Astrocyte of the spinal cord (primary cell): ENCODE measurements at places on chromosomes 5 and 9.

DNA sequence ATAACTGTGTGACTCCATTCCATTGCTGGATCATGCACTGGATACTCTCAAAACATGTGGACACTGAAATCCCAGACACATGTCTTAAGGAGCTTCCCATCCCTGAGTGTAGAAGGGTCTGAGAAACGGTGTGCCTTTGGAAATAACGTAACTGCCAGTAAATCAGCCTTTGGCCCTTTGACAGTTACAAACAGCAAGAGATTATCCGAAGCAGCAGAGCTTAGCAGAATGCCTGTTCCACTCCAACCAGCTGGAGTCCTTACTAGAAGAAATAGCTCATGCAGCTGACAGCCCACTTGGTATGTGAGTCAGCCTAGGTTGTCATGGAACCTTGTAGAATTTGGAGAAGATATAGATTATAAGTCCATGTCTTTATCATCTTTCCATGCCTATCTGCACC is 7.0 kb downstream of the TMEM252 start:
- no peak for DNase-seq

GRCh38 chr5:59593439-59594007 is 300.0 kb downstream of the PDE4D start:
- peak; percentile 27 for DNase-seq

- no peak for DNase-seq
These were observed 48.9 kb upstream of the CLPTM1L start for GRCh38 chr5:1393571-1394501.

- DNase-seq = no peak
These were observed 23.3 kb downstream of the CLTA start for GRCh38 chr9:36213989-36214388.

GRCh38 chr5:169531631-169532030 is 51.9 kb upstream of the SPDL1 start:
- no peak for DNase-seq

DNA sequence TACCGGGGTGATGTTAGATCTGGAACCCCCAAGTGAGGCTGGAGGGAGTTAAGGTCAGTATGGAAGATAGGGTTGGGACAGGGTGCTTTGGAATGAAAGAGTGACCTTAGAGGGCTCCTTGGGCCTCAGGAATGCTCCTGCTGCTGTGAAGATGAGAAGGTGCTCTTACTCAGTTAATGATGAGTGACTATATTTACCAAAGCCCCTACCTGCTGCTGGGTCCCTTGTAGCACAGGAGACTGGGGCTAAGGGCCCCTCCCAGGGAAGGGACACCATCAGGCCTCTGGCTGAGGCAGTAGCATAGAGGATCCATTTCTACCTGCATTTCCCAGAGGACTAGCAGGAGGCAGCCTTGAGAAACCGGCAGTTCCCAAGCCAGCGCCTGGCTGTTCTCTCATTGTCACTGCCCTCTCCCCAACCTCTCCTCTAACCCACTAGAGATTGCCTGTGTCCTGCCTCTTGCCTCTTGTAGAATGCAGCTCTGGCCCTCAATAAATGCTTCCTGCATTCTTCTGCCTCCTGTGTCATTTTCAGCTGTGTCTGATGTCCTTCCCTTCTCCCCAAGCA is 2.3 kb upstream of the MYOZ3 start:
- no peak for DNase-seq

DNA sequence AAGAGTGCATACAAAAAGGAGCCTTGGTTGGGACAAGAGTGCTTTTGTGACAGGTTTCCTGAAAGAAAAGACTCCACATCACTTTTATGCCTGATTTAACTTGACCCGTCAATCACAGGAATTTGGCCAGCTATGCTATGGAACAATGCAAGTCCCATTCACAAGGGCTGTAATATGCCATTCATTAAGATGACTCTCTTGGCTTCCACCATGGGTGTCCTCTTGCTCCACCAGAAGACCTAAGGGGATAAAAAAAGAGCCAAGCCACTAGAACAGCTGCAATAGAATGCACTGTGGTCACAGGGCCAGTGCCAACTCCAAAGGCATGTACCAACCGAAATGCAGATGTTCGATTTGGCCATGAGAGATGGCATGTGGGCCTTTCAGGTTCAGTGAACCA is 480.1 kb upstream of the MPDZ start:
- DNase-seq = no peak

- DNase-seq = no peak
These were observed 20.0 kb downstream of the STOM start for GRCh38 chr9:121350036-121350435.

DNA sequence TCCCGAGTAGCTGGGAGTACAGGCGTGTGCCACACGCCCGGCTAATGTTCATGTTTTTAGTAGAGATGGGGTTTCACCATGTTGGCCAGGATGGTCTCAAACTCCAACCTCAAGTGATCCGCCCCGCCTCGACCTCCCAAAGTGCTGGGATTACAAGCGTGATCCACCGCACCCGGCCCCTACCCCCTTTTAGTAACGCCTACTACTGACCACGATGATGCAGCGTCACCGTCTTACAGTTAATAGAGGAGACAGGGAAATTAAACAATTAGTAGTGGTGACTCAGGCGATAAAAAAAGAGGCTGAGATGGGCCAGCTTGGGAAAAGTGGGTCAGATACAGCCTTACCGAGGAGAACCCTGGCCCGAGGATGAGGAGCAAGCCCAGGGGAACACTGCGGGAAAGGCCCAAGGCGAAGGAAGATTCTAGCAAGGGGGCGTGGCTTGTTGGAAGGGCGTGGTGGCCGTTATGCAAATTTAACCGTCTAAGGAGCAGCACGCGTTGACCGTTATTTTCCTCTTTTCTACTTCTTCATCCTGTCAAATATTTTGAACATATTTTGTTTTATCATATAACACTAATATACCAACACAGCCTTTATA is 1.6 kb upstream of the SETX start:
- no peak for DNase-seq

DNA sequence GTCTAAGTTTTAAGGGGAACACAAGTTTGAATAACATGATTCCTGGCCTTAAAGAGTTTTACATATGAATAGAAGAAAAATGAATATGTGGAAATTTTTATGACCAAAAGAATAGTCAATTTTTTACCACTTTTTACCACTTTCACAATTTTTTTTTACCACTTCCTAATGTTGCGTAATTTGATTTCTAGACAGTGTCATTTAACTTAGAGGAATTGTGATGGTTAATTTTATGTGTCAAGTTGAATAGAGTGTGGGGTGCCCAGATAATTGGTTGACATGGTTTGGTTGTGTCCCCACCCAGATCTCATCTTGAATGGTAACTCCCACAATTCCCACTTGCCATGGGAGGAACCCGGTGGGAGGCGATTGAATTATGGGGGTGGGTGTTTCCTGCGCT is 416.6 kb downstream of the KIF4B start:
- DNase-seq = no peak

DNA sequence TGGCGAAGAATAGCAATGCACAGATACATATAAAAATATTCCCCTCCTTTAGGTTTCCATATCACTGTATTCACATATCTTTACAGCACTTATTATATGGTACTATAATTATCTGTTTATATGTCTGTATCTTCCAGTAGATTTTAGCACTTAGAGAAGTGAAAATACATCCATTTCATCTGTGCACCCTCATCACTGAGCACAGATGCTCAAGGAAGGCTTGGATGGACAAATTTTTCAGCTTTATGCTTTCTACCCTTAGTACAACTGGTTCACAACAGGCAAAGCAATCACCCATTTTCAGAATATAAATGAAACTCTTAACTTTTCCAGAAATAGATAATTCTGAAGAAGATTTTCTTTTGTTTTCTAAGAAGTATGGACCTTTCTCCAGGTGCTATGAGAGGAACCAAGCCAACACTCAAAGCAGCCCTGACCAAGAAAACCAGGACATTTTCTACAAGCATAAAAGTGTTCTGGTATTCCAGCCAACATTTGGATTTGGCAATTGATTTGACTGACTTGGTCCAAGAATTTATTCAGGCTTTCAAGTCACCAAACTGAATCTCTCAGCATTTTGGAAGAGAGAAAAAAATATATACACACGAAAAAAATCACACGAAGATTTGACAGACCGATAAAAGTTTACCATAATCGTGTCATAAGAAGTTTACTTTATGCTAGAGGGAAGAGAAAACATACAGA is 170.2 kb upstream of the CD180 start:
- no peak for DNase-seq

DNA sequence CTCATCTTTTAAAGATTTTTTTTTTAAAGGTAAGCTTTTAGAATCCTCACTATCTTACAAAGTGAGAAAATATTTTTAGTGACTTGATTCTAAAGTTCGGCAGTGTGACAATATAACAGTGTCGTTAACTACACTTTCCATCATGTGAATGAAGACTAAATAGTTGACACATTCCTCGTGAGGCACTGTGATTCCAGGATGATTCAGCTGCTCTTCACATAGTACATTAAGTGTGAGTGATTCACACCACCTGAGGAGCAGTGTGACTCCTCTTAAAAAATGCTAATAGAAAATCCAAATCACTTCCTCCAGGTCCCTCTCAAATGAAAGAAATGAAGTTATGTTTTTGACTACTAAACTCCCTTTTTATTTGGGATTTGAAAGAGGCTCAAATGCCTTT is 589.5 kb downstream of the GABRG2 start:
- DNase-seq = no peak

GRCh38 chr5:6736524-6737042 is 23.4 kb downstream of the TENT4A start:
- DNase-seq = no peak

GRCh38 chr9:105255421-105255820 is 11.0 kb downstream of the SLC44A1 start:
- DNase-seq = no peak

DNA sequence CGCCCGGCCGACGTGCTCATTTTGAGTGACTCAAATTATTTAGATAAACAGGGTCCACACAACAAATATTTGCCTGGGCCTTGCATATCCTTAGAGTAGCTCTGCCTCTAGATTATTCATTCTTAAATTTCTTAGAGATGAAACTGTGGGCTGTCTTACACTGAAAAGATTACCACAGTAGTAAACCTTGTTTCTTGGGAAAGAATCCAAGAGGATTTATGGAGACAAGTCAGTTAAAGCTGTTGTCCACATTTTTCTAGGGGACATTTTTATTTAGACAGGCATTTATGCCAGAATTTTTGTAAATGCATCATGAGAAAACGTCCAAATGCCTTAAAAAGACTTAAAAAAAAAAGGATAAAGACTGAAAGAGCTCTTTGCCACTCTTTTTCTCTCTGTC is 32.6 kb upstream of the RANBP3L start:
- no peak for DNase-seq

DNA sequence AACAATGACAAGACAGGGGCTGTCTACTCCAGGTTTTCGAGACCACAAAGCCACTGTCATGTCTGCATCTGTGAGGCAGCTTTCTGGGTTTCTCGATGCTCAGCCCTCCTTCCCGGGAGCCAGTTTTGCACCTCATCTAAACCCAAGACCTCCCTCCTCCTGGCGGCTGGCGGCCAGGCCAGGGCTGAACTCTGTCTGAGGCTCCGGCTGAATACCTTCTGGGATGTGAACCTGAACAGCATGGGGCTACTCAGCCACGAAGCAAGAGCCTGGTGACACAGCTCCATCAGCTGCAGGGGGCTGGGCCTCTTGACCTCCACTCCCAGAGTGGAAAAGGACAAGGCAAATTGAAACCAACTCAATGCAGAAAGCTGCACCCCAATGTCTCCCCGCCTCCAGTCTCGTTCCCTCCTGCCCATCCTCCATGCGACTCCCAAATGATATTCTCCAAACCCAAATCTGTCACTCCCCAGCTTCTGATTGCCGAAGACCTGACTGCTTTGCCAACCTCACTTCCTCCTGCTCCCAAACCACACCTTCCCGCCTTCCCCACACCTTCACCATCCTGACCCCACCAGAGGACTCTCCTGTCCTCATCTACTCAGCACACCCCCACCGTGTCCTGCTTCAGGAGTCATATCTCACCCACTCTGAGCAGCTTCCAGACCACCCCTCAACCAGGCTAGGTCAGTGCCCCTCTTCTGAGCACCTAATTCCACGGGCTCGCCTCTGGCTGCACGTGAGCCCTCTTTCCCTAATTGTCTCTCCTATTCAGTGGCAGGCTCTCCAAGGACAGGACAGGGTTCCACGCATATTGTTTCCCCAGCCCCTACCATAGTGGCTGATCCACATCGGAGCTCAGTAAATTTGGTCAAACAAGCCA is 4.5 kb downstream of the ANKS6 start:
- peak; percentile 23 for DNase-seq

DNA sequence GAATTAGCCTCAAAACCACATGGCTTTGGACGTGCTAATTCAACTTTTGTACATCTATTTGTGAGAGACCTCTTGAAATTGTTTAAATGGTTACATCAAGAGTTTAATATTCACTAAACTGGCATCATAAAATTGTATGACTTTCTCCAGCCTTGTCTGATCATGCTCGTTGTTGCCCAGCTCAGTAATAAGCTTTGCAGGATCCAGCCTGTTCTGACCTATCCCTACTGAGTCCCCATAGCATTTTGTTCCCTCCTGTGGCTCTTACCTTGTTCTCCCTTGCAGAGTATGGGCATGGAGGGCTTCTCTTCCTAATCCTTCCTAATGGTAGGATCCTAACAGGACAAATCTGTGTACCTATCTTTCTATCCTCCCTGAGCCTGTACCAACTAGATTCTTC is 6.3 kb downstream of the EXOSC3 start:
- DNase-seq = no peak

DNA sequence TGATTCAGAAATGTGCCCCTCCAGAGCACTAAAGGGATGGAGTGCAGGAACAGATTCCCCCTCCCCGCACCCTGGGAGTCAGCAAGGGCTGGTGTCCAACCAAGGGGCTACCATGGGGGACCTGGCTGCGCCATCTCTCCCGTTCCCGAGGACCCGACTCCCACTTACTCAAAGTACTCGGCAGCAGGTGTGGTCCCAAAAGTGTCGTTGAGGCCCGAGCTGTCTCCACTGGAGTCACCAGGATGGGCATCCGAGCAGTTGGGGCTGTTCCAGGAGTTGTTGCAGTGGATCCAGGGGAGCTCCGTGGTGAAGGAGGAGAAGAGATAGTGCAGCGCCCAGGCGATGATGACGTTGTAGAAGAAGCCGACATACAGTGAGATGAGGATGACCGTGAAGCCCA is 12.9 kb downstream of the SLC6A3 start:
- no peak for DNase-seq

DNA sequence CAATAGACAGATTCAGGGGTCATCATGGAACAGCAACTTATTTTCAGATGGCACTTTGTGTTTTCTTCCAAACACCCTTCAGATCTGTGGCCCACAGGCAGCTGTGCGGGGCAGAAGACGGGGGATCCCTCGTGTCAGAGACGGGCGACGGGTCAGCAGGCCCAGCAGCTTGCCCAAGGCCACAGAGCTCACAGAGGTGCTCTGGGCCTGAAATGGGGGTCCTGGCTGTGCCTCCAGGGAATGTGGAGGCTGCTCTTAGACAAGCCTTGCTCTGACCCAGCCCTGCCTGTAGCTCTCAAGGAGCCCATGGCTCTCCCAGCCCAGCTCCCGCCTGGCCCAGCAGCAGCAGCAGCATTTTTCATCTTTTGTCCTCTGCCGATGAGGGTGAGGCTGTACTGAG is 40.9 kb upstream of the SARDH start:
- DNase-seq = no peak

- no peak for DNase-seq
These were observed 31.6 kb upstream of the ENHO start for GRCh38 chr9:34554211-34555001.

- DNase-seq = no peak
These were observed 311.8 kb upstream of the CDH12 start for GRCh38 chr5:23164971-23165370.
